ENCODE measurements at places on chromosomes 7 and 10. TPM values are rescaled to one million over a fixed set of nuclear protein-coding genes. Genes with fewer than 3 reads are reported as not detected.
A peak's percentile ranks its signal among the peaks of the same experiment; 100 is the strongest.

MCMBP gene
- 58.9 TPM for total RNA-seq

KCNIP2 gene
- 0.14 TPM for total RNA-seq

- DNase-seq, result no peak
Observed at GRCh38 chr10:113415246-113415645, 137.6 kb upstream of the HABP2 start.

- no peak for DNase-seq
Observed at GRCh38 chr7:153567426-153567825, 484.8 kb upstream of the DPP6 start.

DNA sequence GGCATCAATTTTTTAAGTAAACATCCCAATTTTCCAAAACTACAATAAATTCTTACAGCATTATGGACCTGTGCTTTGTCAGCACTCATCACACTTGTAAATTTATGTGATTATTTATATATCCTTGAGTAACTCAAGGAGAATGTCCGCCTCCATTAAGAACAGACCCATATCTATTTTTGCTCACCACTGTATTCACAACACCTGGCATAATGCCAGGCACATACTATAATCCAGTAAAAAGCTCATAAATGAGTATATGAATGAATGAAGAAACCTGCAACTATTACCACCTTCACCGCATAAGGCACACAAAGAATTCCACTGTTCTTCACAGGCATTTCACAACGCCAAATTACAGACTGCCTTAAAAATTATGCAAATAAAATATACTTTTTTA, 46.9 kb downstream of the MINDY3 start:
- no peak for DNase-seq

NPY4R gene
- total RNA-seq, result not detected

WDFY4 gene
- total RNA-seq, result not detected

PNLIPRP1 gene
- not detected for total RNA-seq

GRCh38 chr10:26494018-26494417, 55.9 kb downstream of the APBB1IP start:
- DNase-seq, result peak; percentile 70
